ENCODE measurements at places on chromosomes 7 and 10.
A peak's percentile ranks its signal among the peaks of the same experiment; 100 is the strongest.

GRCh38 chr10:99796928-99797327, 14.5 kb downstream of the ABCC2 start:
- DNase-seq: no peak

DNA sequence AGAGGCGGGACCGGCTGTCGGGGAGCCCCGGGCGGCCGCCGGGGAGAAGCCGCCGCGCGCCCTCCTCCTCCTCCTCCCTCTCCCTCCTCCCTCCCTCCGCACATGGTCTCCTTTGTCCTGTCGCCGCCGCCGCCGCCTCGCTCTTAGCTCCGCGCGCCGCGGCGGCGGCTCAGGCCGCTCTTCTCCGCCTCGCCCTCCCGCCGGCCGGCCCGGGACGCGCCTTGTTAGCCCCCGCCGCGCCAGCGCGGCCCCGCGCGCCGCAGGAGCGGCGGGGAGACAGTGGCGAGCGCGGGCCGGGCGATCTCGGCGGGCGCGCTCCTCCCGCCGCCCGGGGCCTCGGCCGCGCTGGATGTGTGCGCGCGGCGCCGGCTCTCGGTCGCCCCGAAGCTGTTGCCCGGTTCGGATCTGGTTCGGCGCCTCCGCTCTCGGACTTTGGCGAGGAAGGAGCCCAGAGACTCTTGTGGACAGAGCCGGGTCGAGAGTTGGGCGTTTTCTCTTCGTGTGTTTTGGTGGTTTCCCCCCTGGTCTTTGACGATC, 437.4 kb upstream of the GALNT17 start:
- DNase-seq: peak; percentile 27

DNA sequence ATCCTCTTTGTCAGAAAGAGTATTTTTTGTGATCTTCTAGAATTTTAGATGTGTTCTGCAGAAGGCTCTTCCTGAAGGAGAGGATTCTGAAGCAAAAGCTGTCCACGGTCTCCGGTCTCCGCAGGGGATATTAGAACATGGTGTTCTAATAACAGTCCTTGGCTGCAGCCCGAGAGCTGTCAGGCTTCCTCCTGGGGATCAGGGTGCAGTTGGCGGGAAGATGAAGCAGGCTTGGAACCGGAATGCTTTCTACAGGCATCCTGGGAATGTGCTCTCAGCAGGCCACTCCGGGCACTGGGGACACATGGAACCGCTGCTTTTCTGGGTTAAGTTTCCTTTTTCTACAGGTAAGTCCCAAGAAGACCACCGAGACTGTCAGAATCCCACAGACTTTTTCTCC, 118.6 kb upstream of the PARD3 start:
- DNase-seq: no peak

GRCh38 chr10:11684717-11685645, 57.2 kb upstream of the ECHDC3 start:
- no peak for DNase-seq
